ENCODE measurements at places on chromosomes 16 and 17.

DNA sequence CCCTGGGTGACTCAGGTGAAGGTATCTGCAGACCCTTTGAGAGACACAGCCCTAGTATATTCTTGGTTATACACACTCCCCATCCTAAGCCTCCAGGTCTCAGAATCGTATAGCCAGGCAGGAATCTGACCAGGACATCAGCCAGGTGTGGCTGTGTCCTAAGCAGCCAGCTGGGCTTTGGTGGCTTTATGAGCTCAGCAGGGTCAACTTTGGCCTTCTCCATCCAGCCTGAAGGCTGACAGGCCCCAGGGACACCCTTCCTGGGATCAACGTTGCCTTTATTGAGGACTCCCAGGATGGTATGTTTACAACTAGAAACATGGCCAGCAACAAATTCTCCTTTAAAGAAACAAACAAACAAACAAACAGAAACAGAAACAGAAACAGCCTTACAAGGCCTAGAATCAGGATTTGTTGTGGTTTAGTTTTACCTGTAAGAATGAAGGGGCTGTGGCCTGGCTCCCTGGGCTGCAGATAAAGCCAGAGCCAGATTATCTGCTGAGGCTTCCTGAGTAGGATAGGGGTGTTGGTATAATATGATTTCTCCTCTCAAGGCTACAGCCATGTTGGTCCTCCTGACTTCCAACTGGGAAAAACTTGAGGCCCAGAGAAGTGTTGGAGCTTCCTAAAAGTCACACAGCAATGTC is 8.5 kb downstream of the KIF19 start:
- no peak for DNase-seq

DNA sequence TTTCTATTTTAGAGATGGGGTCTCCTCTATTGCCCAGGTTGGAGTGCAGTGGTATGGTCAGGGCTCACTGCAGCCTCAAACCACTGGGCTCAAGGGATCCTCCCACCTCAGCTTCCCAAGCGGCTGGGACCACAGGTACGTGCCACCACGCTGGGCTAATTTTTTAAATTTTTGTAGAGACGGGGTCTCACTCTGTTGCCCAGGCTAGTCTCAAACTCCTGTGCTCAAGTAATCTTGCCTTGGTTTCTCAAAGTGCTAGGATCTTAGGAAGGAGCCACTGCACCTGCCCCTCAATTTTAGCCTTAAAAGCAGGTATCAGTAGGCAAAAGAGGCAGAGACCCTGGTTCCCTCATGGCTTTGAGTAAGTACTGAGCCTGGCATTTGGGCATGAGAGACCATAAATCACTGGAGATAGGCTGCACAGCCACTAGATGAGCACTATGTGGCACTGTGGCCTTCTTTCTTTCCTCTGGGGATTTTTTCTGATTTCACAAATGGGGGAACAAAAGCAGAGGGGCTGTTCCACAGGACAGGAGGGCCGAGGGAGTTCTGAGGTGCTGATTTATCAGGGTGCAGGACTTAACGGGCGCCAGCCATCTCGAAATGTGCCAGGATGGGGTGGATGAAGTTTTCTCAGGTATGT is 82.2 kb downstream of the PLXDC1 start:
- peak; percentile 78 for DNase-seq

- DNase-seq = peak; percentile 47
These were observed 82.3 kb downstream of the SSH2 start for GRCh38 chr17:29847527-29848400.

- DNase-seq = no peak
These were observed 19.7 kb downstream of the ZFHX3 start for GRCh38 chr16:73028263-73028662.

DNA sequence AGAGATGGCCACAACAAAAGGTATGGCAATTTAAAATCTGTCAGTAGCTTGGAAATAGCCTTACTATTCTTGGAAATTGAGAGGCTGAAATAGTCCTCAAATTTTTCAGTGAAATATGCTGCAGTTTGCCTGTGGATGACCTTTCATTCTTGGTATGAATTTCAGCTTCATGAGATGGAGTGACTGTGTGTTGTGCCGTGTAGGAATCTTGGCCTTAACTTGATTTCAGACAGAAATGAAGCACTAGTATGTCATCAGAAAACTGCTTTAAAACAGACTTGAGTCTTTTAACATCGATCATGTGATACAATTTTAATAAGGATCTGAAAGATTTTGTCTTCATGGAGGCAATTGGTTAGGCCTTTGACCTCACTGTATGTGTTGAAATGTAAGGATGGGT is 247.2 kb downstream of the CNTNAP4 start:
- DNase-seq = no peak

DNA sequence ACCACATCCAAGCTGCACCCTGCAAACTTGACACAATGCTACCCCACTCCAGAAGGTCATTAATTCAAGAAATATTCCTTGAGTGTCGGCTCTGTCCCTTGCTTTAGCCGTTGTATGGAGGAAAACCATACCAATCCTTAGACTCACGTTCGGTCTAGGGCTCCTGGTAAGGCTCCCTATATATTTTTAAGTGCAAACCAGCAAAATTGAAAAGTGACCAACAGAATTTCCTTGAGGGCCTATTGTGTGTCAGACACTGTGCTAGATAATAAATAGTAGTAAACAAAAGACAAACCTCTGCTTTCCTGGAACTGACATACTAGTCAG is 390 bp upstream of the BBS2 start:
- no peak for DNase-seq

DNA sequence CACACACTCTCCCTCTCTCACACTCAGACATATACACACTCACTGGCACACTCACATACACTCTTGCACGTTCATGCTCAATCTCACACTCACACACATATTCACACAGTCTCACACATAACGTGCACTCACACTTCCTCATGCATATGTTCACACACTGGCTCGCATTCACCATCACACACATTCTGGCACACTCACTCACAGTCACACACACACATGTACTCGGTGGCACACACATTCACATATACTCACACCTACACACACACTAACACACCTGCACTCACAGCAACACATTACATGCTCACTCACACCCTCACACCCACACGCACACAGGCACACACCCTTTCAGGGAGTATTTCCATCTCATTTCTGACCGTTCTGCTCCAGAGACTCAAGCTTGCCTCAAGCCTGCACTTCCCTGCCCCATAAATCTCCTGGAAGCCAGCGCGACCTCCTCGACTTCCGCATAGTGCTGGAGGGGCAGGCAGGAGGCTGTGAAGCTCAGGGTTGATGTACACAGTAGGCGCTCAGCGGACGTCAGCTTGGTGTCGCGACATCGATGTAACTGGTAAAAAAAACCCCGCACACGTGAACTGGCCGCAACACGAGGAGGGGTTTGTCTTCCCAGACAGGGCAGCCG is 66.7 kb upstream of the FOXF1 start:
- DNase-seq = no peak

GRCh38 chr17:1197781-1198490 is 18.2 kb upstream of the ABR start:
- peak; percentile 87 for DNase-seq

- DNase-seq = peak; percentile 31
These were observed 800 bp downstream of the PLEKHH3 start for GRCh38 chr17:42675965-42676423.

DNA sequence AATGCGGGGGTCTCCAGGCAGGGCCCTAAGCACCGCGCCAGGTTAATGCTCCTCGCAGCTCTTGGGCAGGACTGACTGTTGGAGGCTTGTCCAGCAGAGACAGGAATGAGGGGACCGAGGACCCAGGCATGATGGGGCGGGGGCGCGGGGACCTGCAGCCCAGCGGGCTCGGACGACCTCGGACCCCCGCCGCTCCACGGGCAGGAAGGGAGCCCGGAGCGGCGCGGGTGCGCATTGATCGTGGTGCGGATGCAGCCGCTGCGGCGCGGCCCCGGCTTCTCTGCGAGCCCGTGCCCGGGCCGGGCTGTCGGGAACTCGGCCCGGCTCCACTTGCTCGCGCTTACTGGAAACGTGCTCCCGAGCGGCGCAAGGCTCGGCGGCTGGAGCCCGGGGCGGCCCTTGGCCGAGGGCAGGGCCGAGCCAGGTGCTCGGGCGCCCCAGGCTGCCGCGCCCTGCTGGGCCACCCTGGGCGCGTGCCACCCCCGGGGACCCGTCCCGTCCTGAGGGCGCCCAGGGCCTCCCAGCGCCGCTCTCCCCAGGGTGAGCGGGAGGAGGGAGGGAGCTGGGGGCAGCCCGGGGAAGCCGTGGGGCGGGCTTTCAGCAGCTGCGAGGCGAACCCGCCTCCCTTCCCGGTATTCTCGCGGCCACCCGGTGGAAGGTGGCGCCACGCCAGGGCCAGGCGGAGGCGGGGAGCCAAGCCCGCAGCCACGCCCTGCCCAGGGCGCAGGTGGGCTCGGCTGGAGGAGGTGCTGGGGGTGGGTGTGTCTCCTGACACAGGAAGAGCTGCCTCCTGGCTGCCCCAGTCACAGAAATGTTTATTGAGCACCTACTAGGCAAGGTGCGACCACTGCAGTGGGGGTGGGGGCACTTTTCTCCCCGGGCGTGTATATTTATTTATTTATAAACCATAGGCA is 45.9 kb downstream of the SOCS3 start:
- peak; percentile 79 for DNase-seq

- no peak for DNase-seq
These were observed 6.3 kb downstream of the SAP30BP start for GRCh38 chr17:75673487-75673886.

GRCh38 chr16:72246423-72246822 is 74.5 kb upstream of the PMFBP1 start:
- no peak for DNase-seq

DNA sequence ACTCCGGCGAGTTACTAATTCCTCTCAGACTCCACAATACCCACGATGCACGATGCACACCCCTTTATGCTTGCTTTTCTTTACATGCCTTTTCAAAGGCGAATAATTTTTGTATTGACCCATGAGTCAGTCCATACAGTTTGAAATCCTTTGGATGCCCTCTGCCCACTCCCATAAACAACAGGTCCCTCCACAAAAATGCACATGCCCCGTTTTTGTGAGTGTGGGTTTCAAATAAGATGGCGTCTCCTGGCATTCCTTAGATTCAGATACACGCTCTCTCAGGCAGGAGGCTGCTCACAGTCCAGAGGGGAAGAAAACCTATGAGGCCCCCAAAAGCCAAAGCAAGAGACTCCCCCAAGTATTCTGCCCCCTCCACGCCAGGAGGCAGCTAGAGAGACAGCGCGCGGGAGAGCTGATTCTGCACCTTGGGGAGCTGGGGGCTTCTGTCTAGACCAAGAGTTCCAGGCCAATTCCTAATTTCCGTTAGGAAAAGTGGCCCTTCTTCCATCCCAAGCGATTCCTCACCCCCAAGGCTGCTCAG is 19.6 kb upstream of the HOXB9 start:
- no peak for DNase-seq

GRCh38 chr17:63645775-63646487 is 23.7 kb downstream of the MAP3K3 start:
- no peak for DNase-seq

DNA sequence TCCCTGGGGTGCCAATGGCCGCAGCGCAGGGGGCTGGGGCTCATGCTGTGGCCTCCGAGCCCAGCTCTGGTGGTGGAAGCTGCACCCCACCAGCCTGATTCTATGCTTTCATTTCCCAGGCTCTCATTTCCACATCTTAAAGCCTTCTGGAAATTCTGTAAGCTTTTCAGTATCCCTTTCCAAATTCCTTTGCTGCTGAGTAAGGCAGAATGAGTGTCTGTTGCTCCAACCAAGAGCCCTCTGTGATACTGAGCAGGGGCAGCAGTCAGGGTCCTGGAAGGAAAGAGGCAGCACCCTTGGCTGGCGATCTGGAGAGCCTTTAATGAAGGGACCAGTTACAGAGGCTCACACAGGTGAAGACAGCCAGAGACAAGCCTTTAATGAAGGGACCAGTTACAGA is 79.5 kb upstream of the FOXF1 start:
- no peak for DNase-seq

- no peak for DNase-seq
These were observed 220.4 kb upstream of the MYOCD start for GRCh38 chr17:12445331-12445730.

DNA sequence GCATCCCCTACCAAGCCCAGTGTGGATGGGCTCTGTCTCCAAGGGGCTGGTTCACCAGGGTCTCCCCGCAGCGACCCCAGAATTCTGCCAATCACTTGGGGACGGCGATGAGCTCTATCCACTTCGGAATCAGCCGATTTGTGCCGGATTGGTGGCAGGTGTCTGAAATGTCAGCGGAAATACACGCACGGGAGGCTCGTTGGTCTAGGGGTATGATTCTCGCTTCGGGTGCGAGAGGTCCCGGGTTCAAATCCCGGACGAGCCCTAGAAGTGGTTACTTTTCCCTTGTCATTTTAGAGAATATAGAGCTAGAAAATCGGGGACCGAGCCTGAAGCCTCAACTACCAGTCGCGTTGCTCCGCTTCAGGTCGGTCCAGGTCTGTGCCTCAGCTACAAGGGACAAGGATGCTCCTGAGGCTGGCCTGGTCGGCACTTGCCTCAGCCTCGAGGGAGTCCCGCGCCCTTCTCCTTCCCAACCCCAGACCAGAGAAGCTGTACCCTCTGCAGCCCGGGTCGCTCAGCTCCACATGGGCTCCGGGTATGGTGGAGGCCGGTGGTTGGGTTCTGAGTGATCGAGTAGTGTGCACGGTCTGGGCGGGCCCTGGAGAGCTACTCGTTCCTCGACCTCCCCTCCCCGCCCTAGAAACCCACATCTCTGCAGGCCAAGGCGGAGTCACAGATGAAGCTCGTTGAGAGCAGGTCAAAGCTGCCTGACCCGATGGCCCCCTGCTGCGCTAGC is 16.0 kb upstream of the OR1F1 start:
- no peak for DNase-seq

- DNase-seq = no peak
These were observed 32.4 kb upstream of the IRX3 start for GRCh38 chr16:54318941-54319340.

- DNase-seq = no peak
These were observed 21.4 kb upstream of the IRX6 start for GRCh38 chr16:55302635-55303034.

DNA sequence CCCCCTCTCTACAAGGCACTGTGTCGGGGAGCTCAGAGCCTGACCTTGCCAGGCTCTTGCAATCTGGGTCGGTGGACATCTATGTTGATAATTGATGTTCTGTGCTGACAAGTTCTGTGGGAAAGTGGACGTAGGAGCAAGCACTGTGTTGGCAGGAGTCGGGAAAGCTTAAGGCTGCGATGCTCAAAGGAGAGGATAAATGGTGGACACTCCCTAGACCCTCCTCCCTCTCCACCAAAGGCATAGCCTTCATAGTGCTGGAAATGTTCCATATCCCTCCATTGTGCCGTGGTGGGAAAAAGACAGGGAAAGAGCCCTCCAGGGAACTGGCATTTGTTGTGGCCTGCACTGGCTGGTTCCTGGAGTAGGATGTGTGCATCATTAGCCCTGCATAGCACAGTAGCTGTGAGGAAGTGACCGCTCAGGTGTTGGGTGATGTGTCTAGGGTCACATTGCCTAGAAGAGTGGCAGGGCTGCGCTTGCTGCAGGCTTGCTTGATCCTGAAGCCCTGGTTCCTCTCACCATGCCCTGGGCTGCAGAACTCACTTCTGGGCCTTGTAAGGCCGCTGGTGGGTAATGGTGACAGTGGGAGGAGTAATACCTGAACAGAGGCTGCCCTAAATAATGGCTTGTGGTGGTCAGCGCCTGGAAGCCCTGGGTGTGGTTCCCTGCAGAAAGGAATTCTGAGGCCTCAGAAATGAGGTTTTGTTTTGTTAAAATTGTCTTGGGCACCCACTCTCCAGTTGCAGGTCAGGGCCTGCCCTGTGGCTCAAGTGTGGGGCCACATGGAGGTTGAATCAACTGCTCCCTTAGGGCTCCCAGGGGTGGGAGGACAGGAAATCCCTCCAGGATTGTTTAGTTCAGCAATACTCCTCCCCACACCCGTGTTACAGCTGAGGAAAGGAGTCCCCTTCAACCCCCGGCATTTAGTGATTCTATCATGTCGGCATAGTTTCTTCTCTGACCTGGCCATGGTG is 62.6 kb downstream of the KSR1 start:
- no peak for DNase-seq

Measured in suppressor macrophage treated with lipopolysaccharide for 1 hour (primary cell).